Stimulated activated CD8-positive, alpha-beta memory T cell treated with anti-CD3 and anti-CD28 coated beads, Interleukin-4, amount 100 ng/mL, for 1 hour (primary cell): ENCODE measurements at places on chromosomes 7 and 10.

DNA sequence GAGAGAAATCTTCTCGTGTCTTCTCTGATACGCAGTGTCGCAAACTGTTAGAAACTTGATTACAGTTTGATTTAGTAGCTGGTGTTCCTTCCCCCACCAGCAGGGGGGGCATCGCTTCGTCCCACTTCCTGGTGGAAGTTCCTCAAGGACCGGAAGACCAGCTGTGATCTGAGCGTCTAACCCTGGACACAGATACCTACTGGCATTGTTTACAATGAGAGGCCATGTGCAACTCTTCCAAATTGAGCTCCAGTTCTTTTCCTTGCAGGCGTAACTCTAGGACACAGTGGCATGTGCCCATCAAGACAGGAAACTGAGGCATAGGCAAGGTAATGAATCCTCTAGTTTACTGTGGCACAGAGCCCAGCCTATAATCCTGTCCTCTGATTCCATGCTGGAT is 219.0 kb downstream of the CCDC3 start:
- no peak for DNase-seq

- DNase-seq: no peak
Observed at GRCh38 chr10:60535427-60535826, 145.8 kb upstream of the ANK3 start.

GRCh38 chr10:103350517-103351260 is at the start of gene PCGF6:
TSS of gene PCGF6 (minus strand) at chr10:103351140. CDS start at chr10:103351066, 74 bp downstream.
- peak; percentile 42 for DNase-seq

DNA sequence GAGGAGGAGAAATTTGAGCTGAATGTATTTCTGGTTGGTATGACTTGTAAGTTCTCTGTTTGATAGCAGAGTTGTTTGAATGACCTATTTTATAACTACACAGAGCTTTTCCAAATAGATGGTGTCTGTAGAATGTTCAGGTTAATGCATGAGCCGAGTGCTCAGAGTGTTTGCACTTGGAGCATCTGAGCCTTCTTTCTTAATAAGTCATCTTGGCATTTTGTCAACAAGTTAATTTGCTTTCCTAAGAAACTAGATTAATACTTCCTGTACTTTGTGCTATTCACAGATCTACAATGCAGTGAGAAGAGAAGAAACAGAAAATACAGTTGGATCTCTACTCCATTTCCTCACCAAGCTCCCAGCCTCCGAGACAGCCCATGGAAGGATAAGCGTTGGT is 138.2 kb downstream of the PLCE1 start:
- no peak for DNase-seq

GRCh38 chr10:1147810-1148209 is 91.6 kb downstream of the WDR37 start:
- no peak for DNase-seq

GRCh38 chr7:132577206-132578049 is 1.2 kb upstream of the PLXNA4 start:
- no peak for DNase-seq

DNA sequence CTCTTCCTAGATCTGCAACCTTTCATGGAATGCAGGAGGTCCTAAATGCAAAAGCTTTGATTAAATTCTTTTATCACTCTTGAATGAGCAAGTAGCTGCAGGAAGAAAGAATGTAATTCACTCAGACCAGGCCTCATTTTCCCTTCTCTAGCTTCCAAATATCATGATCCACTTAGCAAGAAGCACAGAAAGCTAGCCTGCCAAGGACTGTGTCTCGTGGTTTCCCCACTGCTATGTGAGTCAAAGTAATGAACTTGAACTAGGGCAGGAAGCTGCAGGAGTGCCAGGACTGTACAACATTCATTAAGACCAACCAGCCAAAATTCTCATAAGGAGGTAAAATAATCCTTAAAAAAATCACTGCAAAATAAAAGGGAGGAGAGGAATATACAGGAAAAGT is 379.2 kb downstream of the CALN1 start:
- DNase-seq: no peak

- DNase-seq: peak; percentile 27
Observed at GRCh38 chr10:102231357-102232318, 5.5 kb downstream of the ELOVL3 start.

GRCh38 chr10:97888641-97889262 is 39.1 kb downstream of the GOLGA7B start:
- no peak for DNase-seq

DNA sequence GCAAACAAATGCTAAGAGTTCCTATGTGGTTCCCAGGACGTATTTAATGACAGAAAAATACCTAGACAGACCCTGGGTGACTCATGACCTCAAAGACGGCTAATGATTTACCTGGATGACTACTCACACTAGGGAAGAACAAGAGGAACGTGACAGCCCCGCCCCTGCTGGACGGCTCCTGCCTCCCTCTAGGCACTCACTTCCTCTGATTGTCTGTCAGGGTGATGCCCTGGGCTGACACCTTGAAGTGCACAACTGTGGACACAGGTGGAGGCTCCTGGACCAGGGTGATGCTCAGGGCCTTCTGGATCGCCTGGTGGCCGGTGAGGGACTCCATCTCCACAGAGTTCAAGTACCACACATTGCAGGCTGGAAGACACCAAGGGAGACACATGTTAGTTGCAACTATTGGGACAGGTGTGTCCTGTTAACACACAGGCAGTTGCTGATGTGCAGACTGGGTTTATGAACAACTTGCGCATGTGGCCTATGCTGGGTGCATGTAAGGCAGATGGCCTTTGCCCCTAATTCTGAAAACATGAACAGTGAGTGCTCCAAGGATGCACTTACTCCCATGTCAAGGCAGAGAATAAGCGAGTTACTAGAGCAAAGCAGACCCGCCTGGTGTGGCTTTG is 298.3 kb downstream of the TNS3 start:
- no peak for DNase-seq

- no peak for DNase-seq
Observed at GRCh38 chr10:99548041-99548530, 15.3 kb downstream of the NKX2-3 start.
